HepG2 (cell line): ENCODE measurements at places on chromosomes 12 and 14. TPM values are rescaled to one million over a fixed set of nuclear protein-coding genes. Genes with fewer than 3 reads are reported as not detected.

Gene CCDC92
- total RNA-seq, result 4.6 and 5.4 TPM in 2 replicates

GRCh38 chr14:69460093-69460701 lies 24.3 kb upstream of the PLEKHD1 start:
- peaks cover 9% of the 10 kb centered on the region for H3K36me3 ChIP-seq
- DNase-seq, result peak; percentile 73
- no peaks in the 10 kb centered on the region for H3K27me3 ChIP-seq
- no peaks in the 10 kb centered on the region for H3K4me1 ChIP-seq
- H3K4me3 ChIP-seq, result no peak overlapping the region

GRCh38 chr14:68486809-68487208 lies 306.1 kb downstream of the ZFP36L1 start:
- no peak overlapping the region for H3K4me3 ChIP-seq
- H3K36me3 ChIP-seq, result no peaks in the 10 kb centered on the region
- no peak for DNase-seq
- no peak overlapping the region for H3K27ac ChIP-seq
- H3K27me3 ChIP-seq, result no peaks in the 10 kb centered on the region

Gene KRT77
- not detected in 2 replicates for total RNA-seq

Gene CLEC7A
- total RNA-seq, result not detected in 2 replicates

Gene IGF1
- not detected in 2 replicates for total RNA-seq

- H3K4me3 ChIP-seq, result no peak overlapping the region
- no peaks in the 10 kb centered on the region for H3K27me3 ChIP-seq
- H3K27ac ChIP-seq, result no peak overlapping the region
- H3K4me1 ChIP-seq, result no peaks in the 10 kb centered on the region
- no peak for DNase-seq
- no peaks in the 10 kb centered on the region for H3K36me3 ChIP-seq
Observed at GRCh38 chr14:91716999-91717398, 14.9 kb downstream of the CATSPERB start.

Gene EMP1
- 0.13 TPM in 1 of 2 replicates, not detected in the other for total RNA-seq

Gene PLEKHH1
- 4.8 and 8.6 TPM in 2 replicates for total RNA-seq

GRCh38 chr12:52551216-52551865 lies 1.6 kb downstream of the KRT71 start:
- no peak for DNase-seq
- no peaks in the 10 kb centered on the region for H3K4me1 ChIP-seq

Gene TPPP2
- total RNA-seq, result 0.58 and 0.63 TPM in 2 replicates

GRCh38 chr12:47026291-47026690 lies 53.1 kb upstream of the PCED1B start:
- no peak for DNase-seq
- H3K27me3 ChIP-seq, result peaks cover 9% of the 10 kb centered on the region; the same call in 2 of the 3 replicates
- no peaks in the 10 kb centered on the region for H3K4me1 ChIP-seq
- no peaks in the 10 kb centered on the region for H3K36me3 ChIP-seq
- no peak overlapping the region for H3K27ac ChIP-seq
- no peak overlapping the region for H3K4me3 ChIP-seq

DNA sequence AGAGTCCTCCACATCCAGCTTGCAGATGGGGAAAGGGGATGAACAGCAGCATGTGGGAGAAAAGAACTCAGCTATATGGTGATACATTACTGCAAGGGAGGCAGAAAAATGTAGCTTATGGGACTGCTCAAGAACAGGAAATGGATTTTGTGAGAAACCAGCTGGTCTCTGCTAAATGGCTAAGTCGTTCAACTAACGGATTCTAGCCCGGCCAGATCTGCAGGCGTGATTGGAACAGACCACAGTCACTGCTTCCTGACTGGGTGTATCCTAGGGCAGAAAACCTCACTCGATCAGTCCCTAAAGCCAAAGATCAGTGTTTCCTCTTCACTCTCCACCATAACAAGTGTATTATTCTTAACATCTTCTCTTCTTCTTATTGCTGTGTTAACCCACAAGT lies 8.1 kb upstream of the PTGDR start:
- no peak overlapping the region for H3K4me3 ChIP-seq
- H3K27me3 ChIP-seq, result no peaks in the 10 kb centered on the region
- no peaks in the 10 kb centered on the region for H3K4me1 ChIP-seq
- no peak overlapping the region for H3K27ac ChIP-seq
- H3K36me3 ChIP-seq, result no peaks in the 10 kb centered on the region

- no peak overlapping the region for H3K4me3 ChIP-seq
- H3K36me3 ChIP-seq, result no peaks in the 10 kb centered on the region
- H3K27me3 ChIP-seq, result no peaks in the 10 kb centered on the region
- no peak overlapping the region for H3K27ac ChIP-seq
- H3K4me1 ChIP-seq, result peaks cover 19% of the 10 kb centered on the region
Observed at GRCh38 chr12:93813186-93813585, 136.0 kb downstream of the CRADD start.

- peak; percentile 85 for DNase-seq
- no peaks in the 10 kb centered on the region for H3K36me3 ChIP-seq
- H3K27ac ChIP-seq, result peak overlapping the region; percentile 95
Observed at GRCh38 chr12:6363330-6364043, 11.9 kb downstream of the SCNN1A start.

Gene DYRK4
- 40.2 and 47.4 TPM in 2 replicates for total RNA-seq

DNA sequence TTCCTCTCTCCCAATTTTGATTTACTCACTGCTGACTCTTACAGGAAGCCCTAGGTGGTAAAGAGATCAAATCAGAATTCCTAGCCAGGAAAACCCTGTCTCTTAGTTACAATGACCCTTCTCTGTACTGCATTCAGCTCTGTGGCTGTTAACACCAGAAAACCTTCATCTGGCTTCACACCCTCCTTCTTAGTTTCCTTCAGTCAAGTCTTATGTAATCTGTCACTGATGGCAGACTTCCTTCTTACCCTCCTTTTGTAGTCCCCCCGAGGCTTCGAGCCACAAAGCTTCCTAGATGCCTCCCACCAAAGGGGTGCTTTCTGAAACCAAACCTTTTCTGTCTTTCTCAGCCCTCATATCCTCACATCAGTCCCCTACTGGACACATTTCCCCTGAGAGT lies 16.5 kb downstream of the NGDN start:
- H3K36me3 ChIP-seq, result peaks cover 31% of the 10 kb centered on the region
- H3K27ac ChIP-seq, result no peak overlapping the region
- DNase-seq, result no peak
